ENCODE measurements at places on chromosomes 13 and 19.

GRCh38 chr13:106143392-106143791 lies 392.1 kb downstream of the EFNB2 start:
- no peak for DNase-seq

- no peak for DNase-seq
Observed at GRCh38 chr13:65725006-65725405, 1505.1 kb downstream of the PCDH9 start.

GRCh38 chr13:75174481-75174880 lies 307.5 kb downstream of the TBC1D4 start:
- DNase-seq: no peak

- no peak for DNase-seq
Observed at GRCh38 chr13:113650731-113651148, 7.3 kb downstream of the ATP4B start.

DNA sequence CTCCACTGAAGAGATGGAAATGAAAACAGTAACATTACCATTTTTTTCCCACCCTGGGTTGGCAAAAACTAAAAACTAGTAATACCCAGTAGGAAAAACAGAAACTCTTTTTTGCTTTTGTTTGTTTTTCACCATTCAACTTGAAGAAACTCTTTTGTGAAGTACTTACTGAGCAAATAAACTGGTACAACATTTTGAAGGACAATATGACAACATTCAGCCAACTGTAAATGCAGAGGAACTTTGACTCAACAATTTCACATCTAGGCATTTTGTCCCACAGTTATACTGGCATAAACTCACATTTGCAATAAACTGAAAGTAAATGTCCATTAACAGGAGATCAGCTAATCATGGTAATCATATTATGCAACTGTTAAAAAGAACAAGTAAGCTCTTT lies 152.5 kb downstream of the RNF17 start:
- no peak for DNase-seq
